ENCODE measurements at places on chromosomes 12 and 14.
A peak's percentile ranks its signal among the peaks of the same experiment; 100 is the strongest.

DNA sequence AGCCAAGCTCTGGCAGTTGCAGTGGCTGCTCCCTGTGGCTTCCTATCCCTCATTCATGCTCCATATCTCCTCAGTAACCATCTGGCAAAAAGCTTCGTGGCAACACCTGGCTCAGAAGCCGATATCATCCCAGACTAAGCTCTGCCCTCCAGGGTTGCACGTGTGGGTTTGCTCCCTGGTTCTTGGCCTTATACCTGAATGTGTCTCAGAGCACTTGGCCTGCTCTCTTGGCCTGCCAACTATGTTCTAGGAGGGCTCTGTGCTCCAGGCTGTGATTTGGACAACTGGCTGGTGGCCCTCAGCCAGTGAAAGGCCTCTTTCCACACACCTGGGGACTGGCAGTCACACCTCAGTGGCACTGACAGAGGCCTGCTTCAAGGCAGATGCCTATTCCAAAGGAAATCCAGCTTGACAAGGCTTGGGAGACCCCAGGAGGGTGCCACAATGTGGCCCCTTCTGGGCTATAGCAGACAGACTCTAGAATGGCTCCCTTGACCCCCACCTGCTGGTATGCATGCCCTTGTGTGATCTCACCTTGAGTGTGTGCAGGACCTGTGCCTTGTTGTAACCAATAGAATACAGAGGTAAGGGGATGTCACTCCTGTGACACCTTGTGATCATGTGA lies 10.5 kb downstream of the PLD4 start:
- no peak for DNase-seq

GRCh38 chr12:114395755-114396152 lies 10.2 kb downstream of the TBX5 start:
- no peak for DNase-seq

DNA sequence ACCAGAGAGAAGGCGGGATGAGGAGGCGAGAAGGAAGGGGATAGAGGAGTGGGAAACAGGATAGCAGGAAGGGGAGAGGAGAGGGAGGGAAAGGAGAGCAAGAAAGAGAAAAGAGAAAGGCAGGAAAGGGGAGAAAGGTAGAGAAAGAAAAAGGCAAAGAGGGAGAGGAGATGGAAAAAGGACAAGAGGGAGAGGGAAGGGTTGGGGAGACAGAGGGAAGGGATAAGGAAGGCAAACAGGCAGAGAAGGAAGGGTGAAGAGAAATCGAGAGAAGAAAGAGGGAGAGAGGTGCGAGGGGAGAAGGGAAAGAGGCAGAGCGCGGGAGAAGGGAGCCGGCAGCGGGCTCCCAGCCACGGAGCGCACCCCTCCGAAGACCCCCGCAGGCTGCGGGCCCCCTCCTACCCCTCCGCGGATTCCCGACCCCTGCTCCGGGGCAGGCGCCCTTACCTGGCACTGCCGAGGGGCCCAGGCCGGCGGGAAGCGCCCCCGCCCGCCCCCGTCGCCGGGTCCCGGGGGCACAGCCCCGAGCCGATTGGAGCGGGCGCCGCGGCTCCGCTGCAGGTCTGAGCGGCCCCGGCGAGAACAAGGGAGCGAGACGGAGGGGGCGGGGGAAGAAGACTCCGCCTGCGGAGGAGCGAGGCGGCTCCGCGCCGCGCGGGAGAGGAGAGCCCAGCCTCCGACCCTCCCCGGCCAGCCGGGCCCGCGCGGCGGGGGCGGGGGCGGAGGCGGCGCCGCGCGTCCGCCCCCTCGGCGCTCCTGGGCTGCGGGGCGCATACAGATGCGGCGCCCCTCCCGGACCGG lies at the start of gene CDH24:
CDH24 (minus strand) TSS at position 565 of the 801 bp plus-strand sequence. CDS start 1,787 bp downstream, outside the sequence.
- no peak for DNase-seq

- no peak for DNase-seq
Measured at GRCh38 chr14:94469261-94469660, 6.7 kb downstream of the SERPINA9 start.

DNA sequence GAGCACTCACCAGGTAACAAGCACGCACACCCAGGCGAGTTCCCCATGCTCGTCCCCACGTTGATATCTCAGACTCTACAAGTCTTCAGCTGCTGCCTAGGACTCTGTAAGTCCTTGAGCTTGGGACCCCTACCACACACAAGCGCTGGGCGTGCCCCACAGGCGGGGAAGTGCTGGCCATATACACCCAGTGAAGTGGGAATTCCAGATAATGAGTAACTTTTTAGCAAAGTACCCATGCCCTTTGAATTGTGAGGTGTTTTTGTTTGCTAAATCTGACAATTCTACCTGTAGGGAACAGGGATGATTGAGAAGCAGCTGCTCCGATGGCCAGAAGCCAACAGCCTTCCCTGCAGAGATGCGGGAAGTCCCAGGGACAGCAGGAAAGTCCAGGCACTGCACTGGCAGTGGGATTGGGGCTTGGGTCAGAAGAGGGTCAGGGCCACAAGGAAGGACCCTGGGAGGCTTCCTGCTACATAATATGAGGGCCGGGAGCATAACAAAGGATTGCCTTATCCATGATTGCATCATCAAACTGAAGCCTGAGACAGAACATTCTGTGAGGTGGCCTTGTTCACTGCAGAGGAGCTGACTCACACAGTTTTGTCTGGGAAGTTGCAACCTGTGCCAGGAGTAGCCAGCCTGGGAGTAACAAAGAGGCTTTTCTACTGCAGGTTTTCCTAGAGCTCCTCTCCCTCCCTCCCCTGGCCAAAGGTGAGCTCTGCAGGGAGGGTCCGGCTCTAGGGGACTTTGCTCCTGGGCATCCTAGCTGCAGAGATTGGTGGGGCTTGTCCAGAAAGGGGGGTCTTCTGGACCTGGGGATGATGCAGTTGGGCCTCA lies 13.2 kb upstream of the SERPINA3 start:
- DNase-seq, result peak; percentile 87

DNA sequence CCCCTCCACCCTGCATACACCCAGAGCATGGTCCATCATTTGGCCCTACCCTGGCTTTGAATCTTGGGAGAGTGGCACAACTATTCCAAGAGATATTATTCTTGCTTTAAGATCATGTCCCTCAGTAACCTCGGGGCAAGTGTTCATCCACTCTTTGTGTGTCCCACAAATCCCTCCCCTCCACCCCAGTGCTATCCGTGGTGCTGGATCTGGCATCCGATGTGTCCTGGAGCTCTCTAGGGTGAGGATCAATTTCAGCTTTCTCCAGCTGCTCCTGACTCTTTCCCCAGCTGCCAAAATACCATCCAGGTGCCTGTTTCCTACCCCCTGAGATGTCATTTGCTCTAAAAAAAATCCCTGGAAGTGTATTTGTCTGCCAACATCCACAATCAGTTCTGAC lies 64.8 kb upstream of the CMKLR1 start:
- DNase-seq, result no peak

GRCh38 chr12:88202500-88202899 lies 60.4 kb downstream of the TMTC3 start:
- no peak for DNase-seq

GRCh38 chr12:95073698-95074520 lies 491 bp upstream of the NR2C1 start:
- no peak for DNase-seq

GRCh38 chr14:67166450-67166853 lies 22.8 kb upstream of the GARIN2 start:
- DNase-seq, result peak; percentile 29
